ENCODE measurements at places on chromosomes 2 and 18.

- DNase-seq = no peak
Observed at GRCh38 chr2:2879781-2880180, 497.8 kb downstream of the EIPR1 start.

GRCh38 chr2:203996692-203997091 is 60.1 kb downstream of the ICOS start:
- no peak for DNase-seq

DNA sequence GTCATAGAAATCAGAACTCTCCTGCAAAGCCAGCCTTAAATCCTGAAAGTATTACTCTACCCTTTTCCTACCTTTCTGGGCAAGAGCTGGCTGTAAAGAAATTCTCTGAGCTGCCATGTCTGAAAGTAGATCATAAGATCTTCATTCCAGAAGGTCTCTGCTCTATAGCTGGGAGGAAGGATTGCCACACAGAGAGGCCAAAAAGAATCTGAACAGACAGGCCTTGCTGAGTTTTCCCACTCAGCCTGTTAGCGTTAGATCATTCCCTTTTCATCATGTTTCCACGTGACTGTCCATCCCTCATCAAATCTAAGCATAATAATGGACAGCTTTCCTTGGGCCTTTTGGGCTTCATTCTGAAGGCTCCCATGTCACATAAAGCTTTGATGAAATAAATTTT is 43.2 kb upstream of the FHL2 start:
- DNase-seq = no peak

- no peak for DNase-seq
Observed at GRCh38 chr18:76213991-76214390, 281.1 kb downstream of the ZNF516 start.

- no peak for DNase-seq
Observed at GRCh38 chr2:237441605-237442274, 27.8 kb upstream of the COL6A3 start.

DNA sequence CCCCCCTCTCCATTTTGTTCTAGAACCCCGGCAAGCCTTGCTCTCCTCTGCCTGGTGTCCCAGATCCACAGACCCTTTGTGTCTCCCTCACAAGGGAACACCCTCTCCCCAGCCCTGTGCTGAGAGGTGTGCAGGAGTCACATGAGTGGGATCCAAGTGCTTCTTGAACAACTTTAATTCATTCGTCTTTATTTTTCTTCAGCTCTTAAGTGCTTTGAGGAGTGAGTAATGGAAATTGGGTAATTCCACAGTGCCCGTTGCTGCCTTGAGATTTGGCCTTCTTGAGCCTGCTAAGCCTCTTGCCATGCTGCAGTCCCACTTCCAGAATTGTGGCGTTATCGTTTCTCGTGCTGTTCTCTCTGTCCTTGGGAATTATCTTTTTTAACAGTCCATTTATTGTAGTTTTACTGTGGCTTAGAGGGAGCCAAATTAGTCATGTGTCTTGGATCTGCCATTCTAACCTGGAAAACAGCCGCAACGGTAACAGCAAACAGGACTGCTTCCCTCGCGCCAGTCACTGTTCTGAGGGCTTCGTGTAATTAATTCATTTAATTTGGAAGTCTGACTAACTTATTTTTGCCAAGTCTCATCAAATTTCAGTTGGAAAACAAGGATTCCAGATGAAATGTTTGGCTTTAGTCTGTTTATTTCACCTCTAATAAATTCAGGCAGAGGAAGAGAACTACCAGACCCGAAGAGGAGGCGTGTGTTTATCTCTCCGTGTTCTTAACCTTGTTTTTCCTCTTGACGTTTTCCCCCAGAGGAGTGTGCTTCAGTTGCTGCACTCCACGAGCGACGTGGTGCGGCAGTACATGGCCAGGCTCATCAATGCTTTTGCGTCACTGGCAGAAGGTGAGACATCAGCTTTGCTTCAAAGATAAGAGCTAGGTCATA is 72.0 kb downstream of the ARMC9 start:
- DNase-seq = no peak
